ENCODE measurements at places on chromosomes 13 and 19.

DNA sequence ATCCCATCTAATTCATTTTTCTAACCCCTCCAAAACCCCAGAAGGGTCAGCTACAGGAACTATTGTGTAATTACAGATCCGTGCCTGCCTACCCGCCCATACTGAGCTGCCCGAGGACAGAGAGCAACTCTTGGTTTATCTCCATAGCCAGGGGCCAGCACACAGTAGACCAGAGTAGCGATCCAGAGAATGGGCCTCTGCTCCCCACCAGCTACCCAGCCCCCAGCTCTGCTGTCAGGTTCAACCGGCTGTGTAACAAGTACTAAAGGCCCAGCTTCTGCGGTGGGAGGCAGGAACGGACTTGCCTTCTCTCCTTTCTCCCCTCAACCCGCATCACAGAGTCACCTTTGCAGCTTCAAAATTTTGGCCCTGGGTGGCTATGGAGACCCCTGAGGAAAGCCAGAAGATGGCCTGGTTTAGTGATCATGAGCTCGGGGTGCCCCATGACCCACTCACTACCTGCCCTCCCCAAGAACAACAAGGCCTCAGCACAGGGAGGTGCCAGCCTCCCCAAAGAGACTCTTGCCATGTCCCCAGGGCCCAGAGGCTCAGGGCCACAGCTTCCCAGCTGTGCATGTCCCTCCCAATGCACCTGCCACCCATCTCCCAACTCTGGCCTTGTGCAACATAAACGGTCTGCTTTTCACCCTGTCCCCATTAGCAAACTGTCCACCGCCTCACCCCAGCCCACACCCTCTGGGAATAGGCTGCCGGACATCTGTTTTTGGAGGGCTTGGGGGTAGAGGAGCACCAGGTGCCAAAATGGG lies 5.7 kb downstream of the CALM3 start:
- DNase-seq, result no peak

DNA sequence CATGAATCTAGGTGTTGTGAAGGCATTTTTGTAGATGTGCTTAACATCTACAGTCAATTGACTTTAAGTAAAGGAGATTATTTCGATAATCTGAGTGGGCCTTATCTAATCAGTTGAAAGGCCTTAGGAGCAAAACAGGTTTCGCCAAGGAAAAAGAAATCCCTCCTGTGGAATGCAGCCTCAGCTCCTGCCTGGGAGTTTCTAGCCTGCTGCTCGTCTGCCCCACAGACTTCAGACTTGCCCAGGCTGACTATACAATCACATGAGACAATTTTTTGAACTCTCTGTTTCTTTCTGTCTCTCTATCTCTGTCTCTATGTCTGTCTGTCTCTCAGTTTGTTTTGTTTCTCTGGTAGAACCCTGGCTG lies 312.5 kb downstream of the OLFM4 start:
- no peak for DNase-seq

DNA sequence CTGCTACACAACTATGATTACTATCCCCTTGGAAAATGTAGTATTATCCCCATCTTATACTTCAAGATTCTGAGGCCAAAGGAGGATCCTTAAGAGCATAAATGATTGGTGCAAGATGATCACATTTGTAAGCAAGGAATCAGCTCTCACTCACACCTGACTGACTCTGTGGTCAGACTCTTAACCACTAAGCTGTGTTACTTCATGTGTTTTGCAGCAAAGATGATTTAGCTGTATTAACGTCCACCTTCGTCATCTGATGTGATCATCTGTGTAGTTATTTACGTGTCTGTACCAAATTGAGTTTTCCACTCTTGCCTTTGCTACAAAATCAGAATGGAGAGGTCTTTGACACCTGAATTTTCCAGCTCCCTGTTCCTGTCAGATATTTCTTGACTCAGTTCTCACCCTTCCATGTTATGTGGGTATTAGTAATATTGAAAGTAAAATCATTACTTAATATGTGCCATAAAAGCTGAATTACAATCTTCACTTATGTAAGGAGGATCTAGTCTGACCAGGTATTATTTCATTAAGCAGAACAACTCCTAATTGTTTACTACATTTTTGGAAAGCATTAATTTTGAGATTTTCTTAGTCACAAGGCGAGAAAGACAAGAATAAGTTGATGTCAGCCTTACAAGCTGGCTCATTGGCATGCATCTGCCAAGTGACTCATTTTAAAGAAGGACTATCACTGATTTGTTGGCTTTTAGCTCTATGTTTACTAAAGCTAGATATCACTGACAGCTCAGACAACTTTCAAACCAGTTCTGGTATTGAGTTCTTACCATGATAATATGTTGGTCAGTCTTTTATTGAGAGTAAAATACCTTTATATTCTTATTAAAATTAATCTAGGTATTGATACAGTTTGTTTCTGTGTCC lies 1279.8 kb upstream of the PCDH9 start:
- DNase-seq, result no peak

DNA sequence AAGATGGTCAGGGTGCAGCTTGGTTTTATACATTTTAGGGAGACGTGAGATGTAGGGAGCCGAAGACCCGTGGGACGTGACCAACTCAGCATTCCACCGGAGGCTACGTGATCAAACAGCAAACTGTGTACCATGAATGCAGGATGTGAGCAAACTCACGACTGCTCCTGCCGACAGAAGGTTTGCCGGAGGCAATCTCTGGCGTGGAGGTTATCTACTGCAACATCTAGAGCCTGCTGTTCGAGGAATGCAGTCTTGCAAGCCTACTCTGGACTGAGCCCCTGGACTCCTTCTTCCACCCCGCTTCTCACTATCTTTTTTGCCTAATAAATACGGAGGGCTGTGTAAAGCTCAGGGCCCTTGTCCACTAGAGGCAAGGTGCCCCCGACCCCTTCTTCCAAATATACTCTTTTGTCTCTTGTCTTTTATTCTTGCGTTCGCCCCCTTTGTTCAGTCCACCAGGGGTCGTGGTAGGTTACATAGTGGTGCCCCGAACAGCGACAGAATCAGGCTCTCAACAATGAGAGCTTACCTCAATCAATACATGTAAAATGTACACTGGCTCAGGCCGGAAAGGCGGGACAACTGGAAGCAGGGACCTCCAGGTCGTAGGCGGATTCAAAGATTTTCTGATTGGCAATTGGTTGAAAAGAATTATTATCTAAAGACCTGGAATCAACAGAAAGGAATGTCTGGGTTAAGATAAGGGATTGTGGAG lies 8.9 kb upstream of the OR1I1 start:
- DNase-seq, result no peak

GRCh38 chr13:112771139-112771876 lies 81.5 kb downstream of the ATP11A start:
- no peak for DNase-seq

GRCh38 chr13:76836311-76836710 lies 49.9 kb downstream of the KCTD12 start:
- DNase-seq, result no peak

- DNase-seq, result no peak
Measured at GRCh38 chr19:28575816-28576215, 637.1 kb downstream of the UQCRFS1 start.

- DNase-seq, result no peak
Measured at GRCh38 chr13:114122127-114122511, 10.3 kb downstream of the RASA3 start.

DNA sequence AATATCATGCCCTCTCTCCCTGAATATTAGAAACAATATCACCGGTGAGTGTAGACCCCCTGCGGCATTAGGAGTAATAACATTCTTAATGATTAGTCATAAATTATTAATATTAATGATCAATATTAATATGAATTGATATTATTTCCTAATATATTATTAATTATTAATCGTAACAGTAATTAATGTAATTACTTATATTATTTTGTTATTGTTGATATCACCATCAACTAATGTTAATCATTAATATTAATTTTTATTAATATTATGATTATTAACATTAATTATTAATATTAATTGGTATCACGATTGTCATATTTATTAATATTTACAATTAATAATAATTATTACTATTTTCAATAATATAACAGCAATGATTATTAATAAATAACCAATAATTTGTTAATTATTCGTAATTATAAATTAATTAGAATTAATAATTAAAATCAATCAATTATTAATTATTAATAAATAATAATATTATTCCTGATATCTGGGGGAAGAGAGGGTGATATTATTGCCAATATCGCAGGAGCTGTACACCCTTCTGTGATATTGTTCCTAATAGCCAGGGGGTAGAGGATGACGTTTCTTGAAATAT lies 528.8 kb upstream of the PCDH20 start:
- no peak for DNase-seq

Data from C1 segment of cervical spinal cord (tissue), 14 donors.